ENCODE measurements at places on chromosomes 11 and 22.

- no peak for DNase-seq
These were observed 2.1 kb upstream of the PLXNB2 start for GRCh38 chr22:50309601-50309991.

GRCh38 chr22:44292521-44292920 lies 20.2 kb downstream of the SHISAL1 start:
- DNase-seq: no peak

GRCh38 chr11:69539416-69540117 lies 58.1 kb downstream of the LINC01488 start:
- no peak for DNase-seq

- DNase-seq: no peak
These were observed 3.4 kb upstream of the LDHC start for GRCh38 chr11:18408558-18409291.

DNA sequence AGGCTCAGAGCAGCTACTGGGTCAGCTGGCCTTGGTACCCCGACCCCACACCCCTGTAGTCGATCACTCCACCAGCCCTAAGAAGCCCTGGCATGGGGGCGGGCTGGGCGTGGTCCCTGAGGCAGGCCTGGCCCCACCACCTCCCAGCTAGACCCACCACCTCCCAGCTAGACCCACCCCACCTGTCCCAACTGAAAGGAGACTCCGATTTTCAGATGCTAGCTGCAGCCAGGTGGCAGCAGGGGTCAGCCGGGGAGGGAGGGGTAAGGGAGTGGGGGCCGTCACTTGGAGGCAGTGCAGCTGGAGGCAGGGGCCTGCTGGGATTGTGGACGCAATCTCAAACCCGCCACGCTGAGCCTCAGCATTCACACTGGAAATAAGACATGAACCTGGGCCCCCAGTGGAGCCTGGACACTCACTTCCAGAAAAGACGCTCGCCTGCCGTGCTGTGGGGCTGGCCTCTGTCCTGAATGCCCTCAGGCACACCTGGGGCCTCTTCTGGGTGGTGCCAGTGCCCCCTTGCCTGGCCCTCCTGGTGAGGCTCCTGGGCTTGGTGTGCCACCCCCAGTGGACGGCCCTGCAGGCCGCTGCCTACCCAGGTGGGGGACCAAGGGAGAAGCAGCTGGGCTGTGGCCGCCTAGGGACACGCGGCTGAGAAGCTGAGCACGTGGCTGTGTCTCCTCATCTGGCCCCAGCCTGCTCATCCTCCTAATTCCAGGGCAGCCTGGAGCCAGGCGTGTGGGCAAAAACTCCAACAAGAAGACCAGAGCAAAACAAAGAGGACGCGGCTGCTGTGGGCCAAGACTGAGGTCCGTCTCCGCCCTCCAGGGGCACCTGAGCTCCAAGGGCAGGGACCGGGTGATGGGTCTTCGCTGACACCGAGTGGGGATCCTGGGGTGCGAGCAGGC lies 26.7 kb downstream of the OSBPL5 start:
- no peak for DNase-seq

DNA sequence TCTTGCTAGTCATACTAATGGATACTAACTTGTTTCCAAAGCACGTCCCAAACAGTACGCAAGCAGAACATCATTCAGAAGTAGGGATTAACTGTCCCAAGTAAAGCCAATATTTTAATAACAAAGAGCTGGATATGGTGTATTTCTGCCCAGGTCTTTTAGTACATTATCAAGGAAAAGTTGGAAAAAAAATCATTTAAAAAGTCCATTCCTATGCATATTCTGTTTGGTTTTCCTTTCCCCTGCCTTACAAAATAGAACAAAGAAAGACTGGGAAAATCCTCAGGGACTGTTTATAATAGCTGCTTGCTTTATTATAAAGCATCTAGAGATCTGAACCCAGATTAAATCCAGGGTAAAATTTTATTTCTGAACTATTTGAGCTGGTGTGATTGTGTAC lies 83.9 kb downstream of the UVRAG start:
- DNase-seq: no peak

DNA sequence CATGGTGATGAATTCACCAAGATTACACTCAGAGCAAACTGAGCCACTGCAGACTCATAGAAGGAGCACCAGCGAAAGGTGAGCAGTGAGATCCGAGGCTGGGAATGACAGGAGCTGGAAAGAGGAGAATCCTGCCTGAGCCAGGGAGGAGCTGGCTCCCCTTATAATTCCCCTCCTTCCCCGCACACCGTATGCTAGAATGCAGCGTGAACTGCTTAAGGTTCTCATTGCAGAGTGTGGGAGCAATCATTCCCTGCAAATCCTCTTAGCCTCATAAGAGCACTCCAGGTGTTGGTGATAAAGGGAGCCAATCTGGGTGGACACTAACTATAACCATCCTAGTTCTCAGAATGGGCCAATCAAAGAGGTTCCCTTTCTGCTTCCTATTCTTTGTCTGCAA lies 127.6 kb upstream of the TEAD1 start:
- DNase-seq: no peak

DNA sequence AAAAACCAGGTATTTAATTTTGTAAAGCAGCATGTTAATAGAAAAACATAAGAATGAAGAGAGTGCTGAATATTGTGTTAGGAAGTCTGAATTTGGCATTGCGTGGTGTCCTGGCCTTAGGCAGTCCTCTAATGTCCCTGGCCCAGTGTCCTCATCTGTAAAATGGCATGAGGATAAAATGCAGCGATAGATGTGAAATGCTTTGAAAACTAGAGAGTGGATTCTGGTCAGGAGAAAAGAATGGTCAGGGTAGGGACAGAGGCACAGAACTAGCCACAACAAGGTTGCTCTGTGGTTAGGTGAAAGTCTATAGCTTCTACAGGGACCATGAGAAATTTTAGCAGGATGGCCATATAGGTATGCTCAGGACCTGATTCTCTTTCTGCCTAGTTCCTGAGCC lies 18.9 kb downstream of the RNF185 start:
- DNase-seq: no peak

GRCh38 chr11:122852074-122852795 lies 13.9 kb downstream of the CRTAM start:
- DNase-seq: no peak

- DNase-seq: peak; percentile 12
These were observed 45.2 kb downstream of the MORC2 start for GRCh38 chr22:30923168-30923900.

- no peak for DNase-seq
These were observed 919.3 kb downstream of the NTM start for GRCh38 chr11:132289590-132290256.

GRCh38 chr11:63919267-63920125 lies 2.5 kb upstream of the RCOR2 start:
- peak; percentile 91 for DNase-seq

DNA sequence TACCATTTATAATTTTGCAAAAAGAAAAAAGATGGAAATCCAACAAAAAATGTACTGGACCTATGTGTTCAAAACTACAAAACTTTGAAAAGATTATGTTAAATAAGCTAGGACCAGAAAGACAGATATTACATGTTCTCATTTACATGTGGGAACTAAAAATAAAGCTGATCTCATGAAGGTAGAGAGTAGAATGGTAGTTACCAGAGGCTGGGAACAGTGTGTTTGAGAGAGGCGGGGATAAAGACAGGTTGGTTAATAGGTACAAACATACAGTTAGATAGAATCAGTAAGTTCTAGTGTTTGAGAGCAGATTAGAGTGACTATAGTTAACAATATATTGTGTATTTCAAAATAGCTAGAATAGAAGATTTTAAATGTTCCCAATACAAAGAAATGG lies 71.6 kb downstream of the USP47 start:
- DNase-seq: no peak

- no peak for DNase-seq
These were observed 19.9 kb downstream of the BID start for GRCh38 chr22:17754233-17754925.

DNA sequence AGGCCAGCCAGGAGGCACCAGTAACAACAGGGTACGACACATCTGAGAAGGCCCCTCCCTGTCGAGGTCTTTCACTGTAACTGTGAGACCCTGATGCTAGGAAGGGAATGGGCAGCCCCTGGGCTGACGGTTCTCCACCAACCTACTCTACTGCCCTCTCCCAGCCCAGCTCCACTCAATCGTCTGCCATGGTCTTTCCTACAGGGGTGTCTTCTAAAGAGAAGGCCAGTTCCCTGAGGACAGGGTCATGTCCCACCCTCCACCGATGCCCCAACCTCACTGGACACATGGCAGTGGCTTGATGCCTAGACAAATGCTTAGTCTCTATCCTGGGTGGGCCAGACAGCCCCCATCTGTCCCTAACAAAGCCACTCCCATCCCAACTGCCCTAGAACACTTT lies 46.0 kb upstream of the SLC25A1 start:
- DNase-seq: no peak

DNA sequence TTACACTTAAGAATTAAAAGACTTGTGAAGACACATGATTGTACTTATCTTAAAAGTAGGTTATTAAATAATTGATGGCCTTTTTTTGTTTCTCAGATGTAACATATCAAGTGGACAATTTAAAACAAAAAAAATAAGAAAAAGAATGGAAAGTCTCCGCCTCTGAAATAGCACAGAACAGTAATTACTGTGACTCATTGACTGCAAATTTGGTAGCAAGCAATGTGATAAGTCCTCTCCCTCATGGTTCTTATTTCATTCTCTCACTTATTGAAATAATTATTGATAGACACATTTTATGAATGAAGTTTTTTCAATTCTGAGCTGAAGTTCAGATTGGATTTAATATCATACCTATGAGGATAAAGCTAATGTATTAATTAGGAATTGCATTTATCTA lies 717.9 kb upstream of the LUZP2 start:
- DNase-seq: no peak

GRCh38 chr22:48724899-48725298 lies 1102.8 kb downstream of the BRD1 start:
- no peak for DNase-seq

- DNase-seq: no peak
These were observed 1.7 kb downstream of the C11orf96 start for GRCh38 chr11:43943931-43944751.

GRCh38 chr11:86704710-86705109 lies 32.3 kb upstream of the ME3 start:
- no peak for DNase-seq

GRCh38 chr11:45087086-45087899 lies 59.1 kb upstream of the PRDM11 start:
- no peak for DNase-seq

GRCh38 chr11:95699631-95700470 lies 89.7 kb downstream of the FAM76B start:
- DNase-seq: no peak

DNA sequence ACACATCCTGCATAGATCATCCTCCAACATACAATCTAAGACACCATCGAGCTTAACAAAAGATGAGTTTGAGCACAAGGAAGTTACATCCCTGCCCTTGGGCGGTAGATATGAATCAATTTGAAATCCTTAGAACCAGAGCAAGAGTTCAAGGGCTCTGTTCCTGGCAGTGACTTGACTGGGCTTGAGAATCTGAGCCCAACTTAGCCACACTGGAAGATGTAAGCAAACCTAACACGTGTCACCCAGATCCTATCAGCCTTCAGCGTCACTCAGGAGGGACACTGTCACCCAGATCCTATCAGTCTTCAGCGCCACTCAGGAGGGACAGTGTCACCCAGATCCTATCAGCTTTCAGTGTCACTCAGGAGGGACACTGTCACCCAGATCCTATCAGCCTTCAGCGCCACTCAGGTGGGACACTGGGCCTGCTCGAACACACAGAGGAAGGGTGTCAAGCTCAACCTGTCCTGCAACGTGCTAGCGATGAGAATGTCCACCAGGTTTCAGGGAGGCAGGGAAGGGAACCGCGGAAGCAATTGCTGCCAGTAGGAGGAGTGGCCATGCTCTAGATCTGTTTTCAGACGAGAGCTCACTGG lies 32.8 kb upstream of the CTSD start:
- no peak for DNase-seq

- DNase-seq: no peak
These were observed 845.4 kb downstream of the OPCML start for GRCh38 chr11:132686886-132687285.

DNA sequence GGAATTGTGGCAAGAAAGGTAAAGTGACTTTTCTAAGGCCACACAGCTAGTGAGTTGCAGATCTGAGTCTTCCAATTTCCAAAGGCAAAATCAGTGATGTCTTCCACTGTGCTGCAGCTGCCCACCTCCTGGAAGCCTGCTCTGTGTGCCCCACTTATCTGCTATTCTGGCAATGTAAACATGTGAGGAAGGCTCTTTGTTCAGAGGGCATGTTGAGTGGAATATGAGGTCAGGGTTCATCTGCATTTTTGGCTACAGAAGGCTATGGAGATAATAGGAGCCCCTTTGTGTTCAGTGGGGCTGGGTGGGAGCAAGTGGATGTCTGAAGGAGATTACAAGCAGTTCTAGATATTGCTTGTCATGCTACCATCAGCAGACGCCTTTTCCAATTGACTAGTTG lies 396.2 kb downstream of the BUD13 start:
- no peak for DNase-seq

DNA sequence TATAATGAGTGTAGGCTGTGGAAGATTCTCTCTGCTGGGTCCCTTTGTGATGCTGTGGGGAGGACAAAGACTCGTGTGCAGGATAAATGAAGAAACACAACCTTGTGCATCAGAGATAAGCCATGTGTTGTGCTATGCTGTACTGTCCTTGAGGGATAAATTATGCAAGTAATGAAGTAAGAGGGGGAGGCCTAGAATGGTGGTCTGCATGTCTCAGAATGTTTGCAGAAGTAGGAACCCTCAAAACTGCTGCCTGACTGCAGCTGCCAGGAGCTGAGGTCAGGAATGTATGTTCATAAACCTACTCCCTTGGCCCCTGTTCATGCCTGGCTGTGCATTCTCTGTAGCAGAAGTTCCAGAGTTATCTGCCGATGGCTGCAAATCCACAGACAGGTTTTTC lies 4.6 kb upstream of the SMCO4 start:
- DNase-seq: no peak

DNA sequence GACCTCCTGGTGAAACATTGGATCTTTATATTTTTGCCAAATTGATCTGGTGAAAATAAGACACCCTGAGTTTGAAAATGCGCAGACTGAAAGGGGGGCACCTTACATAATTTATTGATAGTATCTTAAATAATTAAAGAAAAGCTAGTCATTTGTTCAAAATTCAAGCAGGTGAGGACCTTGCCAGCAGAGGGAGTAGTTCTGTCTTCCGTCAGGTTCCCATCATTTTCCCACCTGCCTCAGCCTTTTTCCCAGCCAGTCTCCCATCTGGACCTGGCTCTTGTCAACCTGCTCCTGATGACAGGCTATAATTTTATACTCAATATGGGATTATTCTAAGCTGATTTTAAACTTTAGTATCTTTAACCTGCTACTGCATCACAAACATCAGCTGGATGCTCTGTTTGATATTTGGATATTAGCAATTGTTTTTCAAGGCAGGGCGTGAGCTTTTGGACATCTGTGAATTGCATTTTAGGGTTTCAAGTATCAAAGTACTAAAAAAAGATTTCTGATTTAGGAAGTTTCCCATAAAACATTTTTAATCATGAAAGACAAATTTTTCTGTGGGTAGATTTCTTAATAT lies 132.0 kb downstream of the ELP4 start:
- peak; percentile 57 for DNase-seq

GRCh38 chr22:45584121-45584570 lies 81.5 kb downstream of the FBLN1 start:
- no peak for DNase-seq

All from ecto neural progenitor cell (in vitro differentiated cells).